ENCODE measurements at places on chromosomes 1 and 21. TPM values are rescaled to one million over a fixed set of nuclear protein-coding genes. Genes with fewer than 3 reads are reported as not detected.

C1orf122 gene
- 26.7 TPM for polyA plus RNA-seq

CHI3L2 gene
- not detected for polyA plus RNA-seq

DMRTA2 gene
- polyA plus RNA-seq = not detected

PPM1J gene
- polyA plus RNA-seq = 1.9 TPM

KRTAP13-2 gene
- polyA plus RNA-seq = not detected

B3GALT2 gene
- polyA plus RNA-seq = 24.8 TPM

PCP4L1 gene
- polyA plus RNA-seq = 0.59 TPM

GRCh38 chr1:1677718-1678580, 14.6 kb downstream of the SLC35E2B start:
- no peak for DNase-seq

DNA sequence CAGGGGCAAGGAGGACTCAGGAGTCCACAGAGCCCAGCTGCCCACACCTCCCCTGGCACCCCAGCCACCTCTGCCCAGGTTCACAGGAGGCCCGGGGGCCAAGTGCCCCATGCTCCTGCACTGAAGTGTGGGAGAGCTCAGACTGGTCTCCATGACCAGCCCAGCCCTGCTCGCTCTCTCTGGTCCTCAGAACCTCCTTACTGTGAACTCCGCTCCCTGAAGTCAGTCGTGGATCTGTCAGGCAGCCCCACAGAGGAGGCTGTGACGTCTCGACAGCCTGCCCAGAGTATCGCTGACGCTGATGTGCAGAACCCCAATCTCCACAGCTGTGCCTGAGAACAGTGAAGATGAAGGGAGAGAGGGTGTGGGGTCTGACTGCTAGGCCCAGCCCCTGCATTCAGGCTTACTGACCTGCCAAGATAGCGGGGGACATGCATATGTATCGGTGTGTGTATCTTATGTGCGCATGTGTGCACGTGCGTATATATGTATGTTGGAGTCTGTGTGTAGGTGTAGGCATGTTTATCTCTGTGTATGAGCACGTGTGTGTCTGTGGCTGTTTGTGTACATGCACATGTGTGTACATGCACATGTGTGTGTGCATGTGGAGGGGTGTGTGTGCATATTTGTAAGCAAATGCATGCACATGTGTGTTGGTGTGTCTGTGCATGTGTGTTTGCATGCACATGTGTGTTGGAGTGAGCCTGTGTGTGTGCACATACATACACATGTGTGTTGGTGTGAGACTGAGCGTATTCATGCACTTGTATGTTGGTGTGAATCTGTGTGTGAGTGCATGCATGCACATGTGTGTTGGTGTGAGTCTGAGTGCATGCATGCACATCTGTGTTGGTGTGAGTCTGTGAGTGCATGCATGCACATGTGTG, 118.5 kb upstream of the ARHGEF16 start:
- DNase-seq = no peak

GRCh38 chr1:89557956-89558355, 33.3 kb downstream of the LRRC8B start:
- no peak for DNase-seq

GRCh38 chr1:228059634-228060457, 22.7 kb upstream of the ARF1 start:
- DNase-seq = no peak

DNA sequence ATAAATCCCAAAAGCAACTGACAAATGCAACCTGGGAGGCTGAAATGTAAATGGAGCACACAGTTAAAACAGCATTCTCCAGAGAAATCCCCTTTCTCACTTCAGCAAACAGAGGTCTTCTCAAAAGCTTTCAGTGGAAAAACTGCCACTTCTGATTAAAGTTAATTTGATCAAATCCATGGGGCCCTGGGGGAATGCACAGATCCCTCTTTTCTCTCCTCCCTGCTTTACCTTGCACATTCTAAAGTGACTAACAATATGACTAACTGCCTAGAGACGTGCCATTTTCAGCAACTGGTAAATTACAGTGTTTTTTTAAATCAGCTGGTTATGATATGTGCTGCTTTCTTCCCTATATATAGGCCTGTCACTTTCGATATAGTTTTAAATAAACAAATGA, 142.5 kb downstream of the RERE start:
- DNase-seq = no peak

DNA sequence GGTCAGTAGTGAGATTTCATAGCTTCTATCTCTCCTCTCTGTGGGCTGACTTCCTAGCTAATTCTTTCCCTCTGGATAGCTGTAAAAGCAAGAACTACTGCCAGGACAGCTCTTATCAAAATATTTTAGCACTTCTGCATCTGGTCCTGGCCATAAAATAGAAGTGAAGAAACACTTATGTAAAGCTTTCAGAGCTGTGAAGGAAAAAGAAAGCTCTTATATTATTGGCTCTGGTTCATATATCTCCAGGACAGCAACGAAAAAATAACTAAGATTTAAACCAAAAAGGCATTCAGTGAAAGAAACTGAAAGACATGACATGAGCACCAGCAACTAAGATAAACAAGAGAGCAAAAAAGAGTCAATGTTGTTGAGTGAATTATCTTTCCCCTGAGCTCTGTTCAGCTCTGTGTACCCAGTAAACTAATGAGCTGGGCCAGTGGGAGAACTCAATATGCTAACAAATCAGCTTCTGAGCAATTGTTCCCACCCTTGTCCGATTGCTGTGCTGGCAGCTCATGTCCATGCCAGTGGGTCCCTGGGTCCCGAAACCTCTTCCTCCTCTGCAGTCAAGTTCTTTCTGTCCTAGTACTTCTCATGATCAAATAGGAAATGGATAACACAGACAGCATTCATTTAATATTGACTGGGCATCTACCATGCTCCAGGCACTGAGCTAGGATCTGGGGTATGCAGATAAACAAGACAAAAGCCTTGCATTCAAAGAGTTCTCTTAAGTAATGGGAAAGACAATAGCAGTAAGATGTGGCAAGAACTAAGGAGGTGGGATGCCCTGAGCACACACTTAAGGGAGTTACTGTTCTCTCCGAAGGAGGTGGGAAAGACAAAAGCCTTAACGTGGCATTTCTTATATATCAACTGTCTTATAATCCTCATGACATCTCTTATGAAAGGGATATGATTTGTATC, 45.3 kb upstream of the MAN1A2 start:
- no peak for DNase-seq

DNA sequence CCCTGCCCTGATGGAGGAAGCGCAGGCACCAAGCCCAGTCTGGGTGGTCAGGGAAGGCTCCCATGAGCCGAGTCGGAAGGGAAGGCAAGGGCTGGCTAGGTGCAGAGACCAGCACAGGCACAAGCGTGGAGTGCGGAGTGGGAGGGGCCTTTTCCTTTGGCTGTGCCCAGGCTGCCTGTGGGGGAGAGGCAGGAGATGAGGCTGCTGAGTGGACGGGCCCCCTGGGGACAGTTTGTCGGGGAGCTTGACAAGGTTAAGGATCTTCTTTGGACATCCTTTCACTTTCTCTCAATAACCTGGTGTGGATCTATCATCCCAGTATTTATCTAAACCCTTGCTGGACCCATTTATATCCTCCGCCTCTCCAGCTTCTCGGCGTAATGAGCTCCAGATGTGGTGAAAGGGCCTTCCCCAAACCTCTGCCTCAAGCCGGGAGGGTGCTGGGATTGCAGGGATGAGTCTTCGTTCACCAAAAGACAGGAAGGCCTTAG, 42.9 kb downstream of the EPHB2 start:
- DNase-seq = no peak

DNA sequence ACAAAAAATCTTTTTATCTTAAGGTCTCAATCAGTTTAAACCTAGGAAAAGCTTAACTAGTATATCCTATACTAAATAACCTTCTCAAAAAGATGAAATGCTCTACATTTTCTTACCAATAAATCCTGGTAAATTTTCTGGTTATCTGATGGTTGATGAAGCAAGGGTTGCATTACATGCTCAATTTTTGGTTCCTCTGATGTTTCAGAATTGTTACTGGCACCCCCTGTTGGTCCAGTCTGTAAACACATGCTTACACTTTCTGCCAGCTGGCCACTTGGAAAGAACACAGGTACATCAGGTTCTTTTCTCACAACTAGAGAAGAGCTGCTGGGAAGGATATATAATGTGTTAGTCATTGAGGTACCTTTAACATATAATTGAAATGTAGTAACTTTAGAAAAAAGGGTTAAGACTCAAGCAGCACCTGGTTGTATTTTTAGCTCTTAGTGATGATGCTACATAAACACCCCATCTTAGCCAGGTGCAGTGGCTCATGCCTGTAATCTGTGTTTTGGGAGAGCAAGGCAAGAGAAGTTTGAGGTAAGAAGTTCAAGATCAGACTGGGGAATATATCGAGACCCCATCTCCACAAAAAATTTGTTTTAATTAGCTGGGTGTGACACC, 30.9 kb upstream of the TAL1 start:
- no peak for DNase-seq

- DNase-seq = no peak
Observed at GRCh38 chr21:36463991-36464390, 15.9 kb downstream of the CLDN14 start.

DNA sequence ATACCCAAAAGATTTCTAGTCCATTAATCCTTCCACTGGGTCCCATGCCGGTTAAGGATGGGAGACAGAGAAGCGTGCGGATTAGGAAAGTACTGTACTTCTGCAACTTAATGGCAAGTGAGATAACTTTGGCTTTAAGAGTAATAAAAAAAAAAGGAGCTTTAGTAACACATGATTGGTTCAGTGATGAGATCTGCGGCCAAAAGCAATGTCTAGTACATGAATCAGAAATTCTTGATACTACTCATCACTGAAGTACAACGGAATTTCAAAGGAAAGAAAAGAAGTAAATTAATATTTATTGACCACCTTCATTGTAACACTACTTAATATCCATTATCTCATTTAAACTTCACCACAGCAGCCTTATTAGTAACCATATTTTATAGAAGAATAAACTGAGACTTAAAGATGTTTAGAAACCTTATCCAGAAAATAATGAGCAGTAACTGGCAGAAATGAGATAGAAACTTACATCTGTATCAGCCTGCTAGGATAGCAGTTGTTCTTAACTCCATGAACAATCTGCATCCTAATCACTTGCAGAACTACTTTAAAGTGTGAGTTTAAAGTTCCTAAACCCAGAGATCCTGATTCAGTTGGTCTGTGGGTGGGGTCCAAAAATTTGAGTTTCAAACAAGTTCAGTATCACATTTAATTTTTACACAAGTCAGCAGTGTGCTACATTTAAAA, 14.1 kb upstream of the NUF2 start:
- no peak for DNase-seq

GRCh38 chr1:222583079-222583478, 6.7 kb downstream of the TAF1A start:
- DNase-seq = no peak

GRCh38 chr21:29825936-29826335, 113.9 kb downstream of the GRIK1 start:
- DNase-seq = no peak

GRCh38 chr1:42817440-42817767, 207 bp upstream of the SVBP start:
- no peak for DNase-seq
